ENCODE measurements at places on chromosomes 6 and 20.
A peak's percentile ranks its signal among the peaks of the same experiment; 100 is the strongest.

DNA sequence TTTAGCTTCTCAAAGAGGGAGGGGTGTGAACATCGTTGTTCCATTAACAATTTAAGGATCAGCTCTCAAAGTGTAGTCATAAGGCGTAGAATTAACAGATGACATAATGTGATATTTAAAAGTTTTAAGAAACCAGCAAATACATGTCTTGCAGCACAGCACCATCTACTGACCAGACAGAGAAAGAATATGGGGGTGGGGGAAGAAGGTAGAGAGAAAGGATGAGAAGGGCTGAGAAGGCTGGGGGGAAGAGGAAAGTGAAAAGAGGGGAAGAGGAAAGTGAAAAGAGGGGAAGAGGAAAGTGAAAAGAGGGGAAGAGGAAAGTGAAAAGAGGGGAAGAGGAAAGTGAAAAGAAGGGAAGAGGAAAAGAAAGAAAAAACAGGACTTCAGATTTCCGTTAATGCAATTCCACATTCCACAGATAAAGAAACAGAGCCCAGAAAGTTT lies 80.9 kb downstream of the HAO1 start:
- DNase-seq = no peak

DNA sequence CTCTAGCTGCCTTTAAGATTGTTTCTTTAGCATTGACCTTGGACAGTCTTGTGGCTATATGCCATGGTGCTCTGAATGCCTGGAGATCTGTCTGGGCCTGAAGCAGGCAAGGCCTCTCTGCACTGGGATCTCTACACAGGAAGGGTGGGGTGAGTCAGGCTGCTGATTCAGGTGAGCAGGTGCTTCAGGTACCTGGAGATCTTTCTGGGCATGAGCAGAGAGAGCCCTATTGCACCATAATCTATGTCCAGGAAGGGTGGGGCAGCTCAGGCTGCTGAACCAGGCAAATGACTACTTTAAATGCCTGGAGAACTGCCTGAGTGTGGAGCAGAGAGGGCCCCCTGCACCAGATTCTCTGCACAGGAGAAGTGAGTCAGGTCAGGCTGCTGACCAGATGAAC lies 94.5 kb downstream of the TPBG start:
- no peak for DNase-seq

DNA sequence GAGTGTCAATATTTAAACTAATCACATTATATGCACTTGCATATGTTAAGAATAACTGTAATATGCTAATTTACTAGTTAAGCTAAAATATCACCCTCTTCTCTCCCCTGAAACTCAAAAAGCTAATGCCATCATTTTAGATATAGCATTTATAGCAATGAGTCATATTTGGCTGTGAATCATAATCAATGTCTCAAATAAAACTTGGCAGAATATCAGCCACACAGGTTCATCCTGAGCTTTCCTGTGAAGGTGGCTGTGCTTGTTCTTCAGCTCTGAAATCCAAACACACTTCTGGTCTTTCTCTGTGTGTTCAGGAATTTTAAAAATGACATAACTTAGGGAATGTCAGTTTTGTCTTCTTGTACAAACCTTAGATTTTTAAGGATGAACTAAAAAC lies 12.8 kb upstream of the PNRC1 start:
- no peak for DNase-seq

DNA sequence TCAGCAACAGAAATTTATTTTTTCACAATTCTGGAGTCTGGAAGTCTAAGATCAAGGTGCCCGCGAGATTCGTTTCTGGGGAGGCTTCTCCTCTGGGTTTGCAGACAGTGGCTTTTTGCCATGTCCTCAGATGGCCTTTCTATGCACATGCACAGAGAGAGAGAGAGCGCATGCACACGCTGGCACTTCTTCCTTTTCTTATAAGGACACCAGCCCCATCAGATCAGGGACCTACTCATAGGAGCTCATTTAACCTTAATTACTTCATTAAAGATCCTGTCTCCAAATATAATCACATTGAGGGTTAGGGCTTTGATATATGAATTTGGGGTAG lies 260.7 kb upstream of the PLCB4 start:
- no peak for DNase-seq

- DNase-seq = no peak
Measured at GRCh38 chr6:23747239-23747638, 378.8 kb upstream of the NRSN1 start.

DNA sequence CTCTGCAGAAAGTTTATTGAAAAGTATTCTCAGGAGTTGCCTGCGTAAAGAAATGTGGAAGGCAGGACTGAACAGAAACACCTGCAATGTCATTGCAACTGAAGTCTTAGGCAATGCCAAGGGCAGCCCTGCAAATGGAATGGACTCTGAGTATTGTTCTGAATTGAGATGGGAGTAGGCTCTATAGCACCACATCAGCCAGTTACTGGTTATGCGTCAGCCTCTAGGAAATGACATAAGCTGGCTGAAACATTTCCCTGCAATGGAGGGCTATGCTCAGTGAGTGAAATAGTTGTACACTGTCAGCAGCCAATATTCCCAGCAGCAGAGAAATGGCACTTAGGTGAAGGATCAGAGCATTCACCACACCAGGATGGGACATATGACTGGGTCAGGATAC lies 13.8 kb upstream of the GJE1 start:
- no peak for DNase-seq

DNA sequence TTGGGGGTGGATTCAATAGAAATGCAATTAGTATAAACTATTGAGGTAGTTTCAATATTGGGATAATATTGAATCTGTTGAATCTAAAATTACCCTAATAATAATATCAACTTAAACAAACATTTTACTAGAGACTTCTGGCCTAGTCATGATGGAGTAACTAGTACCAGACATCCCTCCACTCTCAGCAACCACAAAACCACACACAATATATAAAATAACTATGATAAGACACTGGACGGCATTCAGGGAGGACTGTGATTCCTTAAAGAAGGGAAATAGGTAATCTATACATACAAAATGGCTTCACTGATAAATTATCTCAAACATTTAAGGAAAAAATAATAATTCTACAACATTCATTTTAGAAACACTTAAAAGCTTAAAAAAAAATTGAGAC lies 38.9 kb upstream of the TMEM14A start:
- DNase-seq = no peak

DNA sequence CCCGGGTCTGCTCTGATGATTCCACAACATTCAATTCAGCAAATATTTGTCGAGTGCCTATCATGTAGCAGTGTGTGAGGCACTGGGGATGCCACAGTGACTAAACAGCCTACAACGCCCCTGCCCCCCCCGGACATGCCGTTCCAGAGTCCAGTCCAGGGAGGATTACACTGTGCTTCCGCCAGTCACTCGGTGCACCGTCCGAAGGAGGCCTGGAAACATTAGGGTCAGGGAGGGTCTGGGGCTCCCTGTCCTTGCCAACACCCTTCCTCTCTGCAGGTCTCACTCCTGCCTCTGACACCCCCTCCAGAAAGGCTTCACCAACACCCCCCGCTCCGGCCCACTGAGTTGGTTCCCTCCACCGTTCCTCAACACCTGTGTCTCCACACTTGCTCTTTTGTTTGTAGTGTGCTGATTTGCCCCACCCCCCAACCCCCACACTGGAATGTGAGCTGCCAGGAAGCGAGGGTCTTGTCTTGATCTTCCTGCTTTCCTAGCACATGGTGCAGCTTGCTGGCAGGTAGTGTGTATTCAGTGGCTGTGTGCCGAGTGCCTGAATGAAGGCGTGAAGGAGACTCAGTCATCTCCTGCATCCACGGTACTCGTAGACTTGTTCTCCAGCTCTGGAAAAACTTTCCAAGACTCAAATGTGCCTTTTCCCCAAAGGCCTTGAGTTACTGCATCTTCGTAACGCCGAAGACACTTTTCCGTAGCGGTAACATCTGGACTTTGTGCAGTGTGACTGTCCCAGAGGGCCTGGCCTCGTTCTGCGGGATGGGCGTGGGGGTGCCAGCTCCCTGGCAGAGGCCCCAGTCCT lies 150.4 kb downstream of the ZDHHC14 start:
- DNase-seq = no peak

DNA sequence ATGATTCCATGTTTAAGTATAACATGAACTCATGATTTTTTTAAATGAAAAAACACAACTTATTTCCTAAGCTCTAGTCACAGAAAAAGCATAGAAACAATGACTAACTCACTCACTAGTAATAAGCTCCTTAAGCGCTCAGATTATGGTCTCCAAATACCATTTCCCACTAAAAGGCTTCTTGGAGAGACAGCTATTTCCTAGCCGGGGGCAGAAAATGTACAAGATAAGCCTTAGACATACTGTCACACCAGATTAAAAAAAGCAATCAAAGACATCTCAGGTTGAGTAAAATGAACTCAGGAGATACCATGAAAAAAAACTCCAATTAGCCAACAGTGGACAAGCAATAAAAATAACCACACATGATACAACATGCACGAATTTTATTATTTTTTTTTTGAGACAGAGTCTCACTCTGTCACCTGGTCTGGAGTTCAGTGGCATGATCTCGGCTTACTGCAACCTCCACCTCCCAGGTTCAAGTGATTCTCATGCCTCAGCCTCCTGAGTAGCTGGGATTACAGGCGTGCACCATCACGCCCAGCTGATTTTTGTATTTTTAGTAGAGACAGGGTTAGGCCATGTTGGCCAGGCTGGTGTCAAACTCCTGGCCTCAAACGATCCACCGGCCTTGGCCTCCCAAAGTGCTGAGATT lies 14.9 kb downstream of the SRPK1 start:
- DNase-seq = no peak

- no peak for DNase-seq
Measured at GRCh38 chr6:11868392-11868791, 89.8 kb upstream of the ADTRP start.

- no peak for DNase-seq
Measured at GRCh38 chr6:56524891-56525703, 117.6 kb downstream of the DST start.

GRCh38 chr20:64180673-64181072 lies 16.4 kb downstream of the MYT1 start:
- DNase-seq = no peak

DNA sequence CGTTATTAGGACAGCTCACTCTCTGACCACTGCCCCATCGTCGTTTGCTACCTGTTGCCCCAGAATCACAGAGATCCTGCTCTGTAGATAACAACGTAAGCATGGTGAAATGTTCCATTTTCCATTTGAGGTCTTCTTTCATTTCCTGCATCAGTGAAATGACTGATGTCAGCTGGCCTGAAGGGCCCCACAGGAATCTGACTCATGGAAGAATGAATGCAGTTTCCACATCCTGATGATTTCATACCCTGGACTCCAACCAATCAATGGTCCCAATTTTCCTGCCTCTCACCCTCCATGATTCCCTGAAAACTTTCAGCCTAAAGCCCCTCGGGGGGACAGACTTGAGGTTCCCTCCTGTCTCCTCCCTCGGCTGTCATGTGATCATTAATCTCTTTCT lies 394.4 kb upstream of the CDH4 start:
- DNase-seq = no peak

DNA sequence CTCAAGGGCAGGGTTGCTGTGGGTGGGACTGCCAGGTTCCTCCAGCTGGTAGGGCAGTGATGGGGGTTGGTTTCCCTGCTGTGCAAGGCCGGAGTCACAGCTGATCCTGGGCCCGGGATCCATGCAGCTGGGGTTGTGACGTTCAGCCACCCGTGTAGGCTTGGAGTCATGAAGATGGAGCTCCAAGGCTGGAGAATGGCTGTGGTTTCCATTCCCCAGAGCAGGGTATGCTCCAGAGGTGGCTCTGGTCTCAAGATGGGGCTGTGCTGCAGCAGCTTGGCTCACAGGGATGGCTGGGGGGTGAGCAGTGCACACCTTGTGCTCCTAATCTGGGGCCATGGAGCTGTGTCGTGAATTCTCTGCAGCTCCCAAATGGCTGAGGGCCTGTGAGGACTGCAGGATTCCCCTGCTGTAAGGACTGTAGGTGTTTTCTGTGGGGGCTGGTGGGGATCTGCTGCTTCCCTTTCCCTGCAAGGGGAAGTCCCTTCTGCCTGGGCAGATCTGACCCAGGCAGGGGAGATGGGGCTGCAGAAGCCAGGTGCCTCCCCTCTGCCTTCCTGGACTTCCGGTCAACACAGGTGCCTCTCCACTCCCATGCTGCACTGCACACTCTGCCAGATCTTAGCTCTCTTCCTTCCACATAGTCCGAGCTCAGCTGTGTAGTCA lies 15.9 kb downstream of the KIF25 start:
- DNase-seq = no peak

DNA sequence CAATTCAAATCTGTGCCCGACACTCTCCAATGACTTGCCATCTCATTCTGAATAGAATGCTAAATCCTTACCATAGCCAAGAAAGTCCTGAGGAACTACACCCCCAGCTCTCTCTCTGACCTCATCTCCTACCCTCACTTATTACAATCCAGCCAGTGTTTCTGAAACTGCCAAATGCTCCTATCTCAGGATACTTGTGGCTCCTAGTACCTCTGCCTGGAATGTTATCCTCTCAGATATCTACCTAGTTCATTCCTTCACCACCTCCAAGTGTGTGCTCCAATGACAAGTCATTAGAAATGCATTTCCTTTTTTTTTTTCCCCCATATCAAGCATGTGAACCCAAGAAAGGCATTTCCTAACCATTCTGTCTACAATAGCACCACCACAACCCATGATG lies 24.4 kb downstream of the ZNF184 start:
- DNase-seq = no peak

- no peak for DNase-seq
Measured at GRCh38 chr6:100724696-100725095, 156.4 kb downstream of the ASCC3 start.

DNA sequence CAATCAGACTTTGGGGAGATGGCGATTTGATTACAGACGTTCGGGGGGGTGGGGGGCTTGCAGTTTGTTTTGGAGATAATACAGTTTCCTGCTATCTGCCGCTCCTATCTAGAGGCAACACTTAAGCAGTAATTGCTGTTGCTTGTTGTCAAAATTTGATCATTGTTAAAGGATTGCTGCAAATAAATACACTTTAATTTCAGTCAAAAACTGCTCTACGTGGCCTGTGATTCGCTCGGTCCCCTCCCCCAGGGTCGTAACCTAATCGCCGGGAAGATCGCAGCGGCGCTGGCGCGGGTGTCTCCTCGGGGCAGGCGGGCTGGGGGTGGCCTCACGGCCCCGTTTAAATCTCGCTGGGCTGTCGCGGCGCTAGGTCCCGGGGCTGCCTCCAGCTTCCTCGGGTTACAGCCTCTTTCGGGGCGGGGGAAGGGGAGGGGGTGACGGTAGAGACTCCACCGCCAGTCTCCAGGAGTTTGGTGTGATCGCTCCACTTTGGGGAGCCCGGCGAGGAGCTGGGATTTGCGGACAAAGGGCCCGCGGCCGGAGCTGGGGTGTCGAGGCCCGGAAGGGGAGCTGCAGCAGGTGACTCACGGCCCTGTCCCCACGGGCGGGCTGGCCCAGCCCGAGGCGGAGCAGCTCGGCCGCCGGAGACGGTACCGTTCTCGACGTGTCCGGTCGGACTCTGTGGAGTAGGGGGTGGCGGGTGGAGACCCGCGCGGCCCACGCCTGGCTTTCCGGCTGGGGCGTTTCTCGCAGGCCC lies 4.2 kb downstream of the FOXC1 start:
- no peak for DNase-seq

GRCh38 chr6:132365281-132365907 lies 35.9 kb downstream of the MOXD1 start:
- no peak for DNase-seq

GRCh38 chr6:57173056-57173885 lies 1.1 kb downstream of the BAG2 start:
- peak; percentile 16 for DNase-seq

- DNase-seq = no peak
Measured at GRCh38 chr6:116536216-116536621, 9.3 kb downstream of the TRAPPC3L start.

All from activated T-cell treated with anti-CD3 and anti-CD28 coated beads for 1 hour (primary cell).